ENCODE measurements at places on chromosomes 5 and 9. TPM values are rescaled to one million over a fixed set of nuclear protein-coding genes. Genes with fewer than 3 reads are reported as not detected.

The SPATA31A6 gene
- not detected for total RNA-seq

The OSMR gene
- 0.10 TPM for total RNA-seq

The PDGFRB gene
- total RNA-seq, result 1.6 TPM

The PRDM9 gene
- not detected for total RNA-seq

GRCh38 chr5:174376726-174377373 lies 331.3 kb downstream of the NSG2 start:
- DNase-seq, result no peak

DNA sequence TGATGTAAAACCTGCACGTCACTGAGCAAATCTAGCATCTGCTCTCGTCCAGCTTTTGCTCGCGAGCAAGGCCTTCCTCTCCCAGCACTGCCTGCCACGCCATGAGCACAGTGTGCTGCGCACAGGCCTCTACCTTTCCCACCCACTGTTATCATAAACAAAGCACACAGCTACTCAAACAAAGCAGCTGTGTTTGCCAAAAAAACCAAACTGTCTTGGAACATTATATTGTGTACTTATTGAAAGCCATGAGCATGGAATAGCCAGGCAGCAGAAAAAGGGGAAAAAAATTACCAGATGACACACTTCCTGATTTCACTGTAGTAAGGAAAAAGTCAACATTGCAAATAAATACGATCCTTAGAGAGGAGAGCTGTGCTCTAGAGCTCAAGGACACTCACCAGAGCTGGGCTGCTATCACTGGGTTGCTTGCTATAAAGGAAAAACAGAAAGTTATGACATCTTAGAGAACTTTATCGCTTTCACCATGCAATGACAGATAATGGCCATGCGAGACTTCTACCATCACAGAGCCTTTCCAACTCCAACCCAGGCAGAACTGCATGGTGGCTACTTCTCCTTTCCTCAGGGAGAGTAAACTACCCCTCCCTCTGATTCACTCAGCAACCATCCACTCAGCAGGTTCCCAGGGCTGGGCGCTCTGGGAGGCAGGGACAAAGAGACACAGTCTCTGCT lies 69.6 kb downstream of the EPB41L4B start:
- DNase-seq, result no peak

- no peak for DNase-seq
Measured at GRCh38 chr5:20229303-20230005, 241.5 kb upstream of the CDH18 start.

DNA sequence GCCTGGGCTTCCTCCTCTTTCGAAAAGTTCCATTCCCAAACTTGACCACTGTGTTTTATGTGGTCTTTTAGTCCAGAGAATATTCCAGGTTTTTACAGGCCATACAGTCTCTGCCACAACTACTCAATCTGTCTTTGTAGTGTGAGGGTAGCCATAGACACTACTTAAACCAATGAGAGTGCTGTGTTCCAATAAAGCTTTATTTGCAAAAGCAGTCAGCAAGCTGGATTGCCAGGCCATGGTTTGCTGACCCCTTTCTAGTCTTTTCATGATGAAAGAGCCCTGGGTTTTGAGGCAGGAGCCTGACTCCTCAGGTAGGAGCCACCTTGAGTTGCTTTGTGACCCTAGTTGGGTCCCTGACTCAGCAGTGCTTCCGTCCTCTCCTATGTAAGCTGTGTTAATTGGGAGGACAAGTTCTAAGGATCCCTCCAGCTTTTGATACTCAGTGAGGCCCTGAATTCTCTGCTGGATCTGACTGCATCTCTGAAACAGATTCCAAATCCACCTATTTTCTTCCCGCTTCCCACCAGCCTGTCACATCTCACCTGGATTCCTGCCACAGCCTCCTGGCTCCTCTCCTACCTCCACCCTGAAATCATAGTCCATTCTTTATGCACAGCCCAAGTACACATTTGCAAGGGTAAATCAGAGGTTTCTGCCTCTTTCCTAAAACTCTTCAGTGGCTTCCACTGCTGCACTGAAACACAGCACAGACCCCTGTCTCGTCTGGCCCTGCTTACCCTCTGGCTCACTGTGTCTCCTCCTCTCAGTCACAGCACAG lies 13.5 kb downstream of the GALNT10 start:
- no peak for DNase-seq

DNA sequence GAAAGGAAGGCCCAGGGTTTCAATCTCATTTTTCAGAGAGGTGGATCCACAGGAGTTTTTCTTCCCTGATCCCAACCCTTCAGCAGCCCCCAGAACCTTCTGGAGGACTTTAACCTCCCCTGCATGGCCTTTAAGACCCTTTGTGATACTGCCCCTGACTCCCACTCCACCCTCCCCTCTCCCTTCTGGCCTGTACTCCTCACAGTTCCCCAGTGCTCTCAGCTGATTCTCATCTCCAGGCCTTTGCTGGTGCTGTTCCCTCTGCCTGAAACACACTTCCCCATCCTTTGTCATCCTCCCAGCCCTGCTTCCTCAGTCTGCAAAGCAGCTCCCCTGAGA lies 18.5 kb downstream of the NEURL1B start:
- no peak for DNase-seq

DNA sequence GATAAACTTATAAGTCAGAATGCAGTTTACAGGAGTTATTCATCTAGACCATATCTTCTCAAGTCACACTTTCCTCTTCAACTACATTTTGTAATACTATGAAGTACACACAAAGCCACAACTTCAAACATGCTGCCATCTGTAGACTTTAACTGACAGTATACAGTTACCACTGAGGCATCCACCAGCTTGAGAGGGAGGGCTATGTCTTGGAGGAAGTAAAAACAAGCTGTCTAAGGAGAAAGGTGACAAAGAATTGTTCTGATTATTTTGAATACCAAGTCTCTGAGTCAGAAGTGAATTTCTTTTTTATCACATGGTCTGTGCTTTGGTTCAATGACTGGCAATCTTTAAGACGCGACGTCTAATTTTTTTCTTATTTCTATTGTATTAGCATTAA lies 97.6 kb upstream of the CDH10 start:
- no peak for DNase-seq

DNA sequence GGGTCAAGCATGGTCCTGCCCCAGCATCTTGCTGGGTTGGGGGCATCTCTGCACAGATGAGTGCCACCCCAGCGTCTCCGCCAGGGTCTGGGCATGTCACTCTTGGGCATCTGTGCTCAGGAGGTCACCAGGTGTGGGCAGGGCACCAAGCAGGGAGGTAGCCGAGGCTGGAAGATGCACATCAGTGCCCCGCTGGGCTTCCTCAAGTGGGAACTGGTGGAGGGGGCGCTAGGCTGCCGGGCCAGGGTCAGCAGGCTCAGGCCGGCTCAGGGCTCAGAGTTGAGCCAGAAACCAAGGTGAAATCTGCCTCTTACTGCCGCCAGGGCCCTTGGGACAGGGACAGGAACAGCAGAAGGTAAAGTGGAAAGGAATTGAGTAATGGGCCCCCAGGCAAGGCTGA lies 4.0 kb upstream of the FUT7 start:
- no peak for DNase-seq
